ENCODE measurements at places on chromosomes 13 and 19.

GRCh38 chr19:36103842-36104552, 6.9 kb upstream of the OVOL3 start:
- no peak for DNase-seq

DNA sequence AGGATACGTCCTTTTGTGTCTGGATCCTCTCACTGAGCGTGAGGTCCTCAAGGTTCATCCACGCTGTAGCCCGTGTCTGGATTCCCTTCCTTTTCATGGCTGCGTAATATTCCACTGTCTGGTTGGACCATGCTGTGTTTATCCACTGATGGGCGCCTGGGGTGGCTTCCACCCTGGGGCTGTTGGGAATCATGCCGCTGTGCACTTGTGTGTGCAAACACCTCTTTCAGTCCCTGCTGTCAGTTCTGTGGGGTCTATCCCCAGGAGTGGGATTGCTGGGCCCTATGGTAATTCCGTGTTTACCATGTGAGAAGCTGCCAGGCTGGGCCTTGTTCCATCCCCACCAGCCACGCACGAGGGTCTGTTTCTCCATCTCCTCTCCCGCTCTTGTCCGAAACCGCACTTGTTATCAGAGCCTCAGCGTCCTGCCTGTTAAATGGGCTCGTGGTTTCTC, 98.6 kb downstream of the GADD45B start:
- DNase-seq, result no peak

- no peak for DNase-seq
Measured at GRCh38 chr19:27792576-27793127, 1420.3 kb downstream of the UQCRFS1 start.

- DNase-seq, result no peak
Measured at GRCh38 chr19:19157808-19158207, 12.3 kb downstream of the MEF2B start.

DNA sequence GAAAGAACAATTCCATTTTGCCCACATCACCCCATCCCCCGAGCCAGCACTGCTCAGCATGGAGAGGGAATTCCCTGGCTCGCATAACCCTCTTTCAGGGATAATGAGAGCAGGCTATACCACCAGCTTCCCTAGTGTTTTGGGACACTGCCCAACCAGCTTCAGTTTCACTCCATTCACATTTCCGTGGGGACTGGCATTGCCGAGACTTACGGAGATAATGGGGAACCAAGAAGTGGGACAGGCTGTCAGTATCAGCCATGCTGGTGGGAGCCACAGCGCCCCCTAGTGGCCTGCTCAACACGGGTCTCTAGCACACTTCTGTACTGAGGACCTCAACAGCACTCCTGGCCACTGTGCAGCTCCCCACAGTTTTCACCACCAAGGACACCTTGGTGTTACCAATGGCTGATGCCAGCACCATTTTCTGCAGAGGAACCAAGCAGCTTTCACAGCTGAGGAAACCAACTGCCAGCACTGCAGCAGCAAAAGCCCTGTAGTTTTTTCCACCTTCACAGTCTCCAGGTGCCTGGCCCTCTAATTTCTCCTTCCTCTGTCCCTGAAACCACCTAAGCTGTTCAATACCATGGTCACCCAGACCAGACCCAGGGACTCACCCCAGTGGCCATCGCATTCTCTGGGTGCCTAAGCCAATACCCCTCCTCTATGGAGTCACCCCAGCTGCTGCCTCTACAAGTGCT, 23.7 kb downstream of the SLC6A16 start:
- no peak for DNase-seq

- DNase-seq, result no peak
Measured at GRCh38 chr13:70668983-70669382, 560.7 kb upstream of the KLHL1 start.

DNA sequence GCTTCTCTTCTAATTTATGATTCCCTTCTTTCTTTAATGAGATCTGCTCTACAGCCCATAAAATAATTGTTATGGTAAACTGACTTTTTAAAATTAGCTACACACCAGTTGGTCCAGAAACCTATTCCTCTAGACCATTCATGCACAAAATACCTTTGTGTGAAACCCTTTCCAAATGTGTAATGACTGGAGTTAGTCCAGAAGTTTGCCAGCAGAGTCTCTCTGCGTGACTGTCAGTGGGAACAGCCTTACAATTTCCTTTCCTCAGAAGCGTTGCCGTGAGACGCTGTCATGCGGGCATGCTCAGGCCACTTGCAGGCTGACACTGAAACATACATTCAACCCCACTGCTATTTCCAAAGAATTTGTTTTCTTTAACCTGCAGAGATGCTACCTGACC, 965.2 kb downstream of the PCDH9 start:
- DNase-seq, result no peak

DNA sequence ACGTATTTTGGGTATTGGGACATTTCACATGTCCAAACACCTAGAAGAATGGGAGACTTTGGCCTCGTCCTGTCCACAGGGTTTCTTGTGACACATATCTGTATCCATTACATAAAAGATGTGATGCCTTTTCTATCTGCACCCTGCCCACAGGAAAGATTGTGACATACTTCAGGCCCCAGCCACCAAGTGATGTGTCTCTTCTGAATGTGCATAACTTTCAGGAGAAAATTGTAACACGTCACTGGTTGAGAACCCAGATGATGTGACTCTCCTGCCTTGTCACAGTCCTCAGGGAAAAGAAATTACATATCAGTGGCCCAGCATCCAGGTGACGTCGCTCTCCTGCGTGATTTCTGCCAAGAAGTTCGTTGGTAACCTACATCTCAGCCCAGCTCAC, 21.0 kb upstream of the ZNF681 start:
- no peak for DNase-seq

DNA sequence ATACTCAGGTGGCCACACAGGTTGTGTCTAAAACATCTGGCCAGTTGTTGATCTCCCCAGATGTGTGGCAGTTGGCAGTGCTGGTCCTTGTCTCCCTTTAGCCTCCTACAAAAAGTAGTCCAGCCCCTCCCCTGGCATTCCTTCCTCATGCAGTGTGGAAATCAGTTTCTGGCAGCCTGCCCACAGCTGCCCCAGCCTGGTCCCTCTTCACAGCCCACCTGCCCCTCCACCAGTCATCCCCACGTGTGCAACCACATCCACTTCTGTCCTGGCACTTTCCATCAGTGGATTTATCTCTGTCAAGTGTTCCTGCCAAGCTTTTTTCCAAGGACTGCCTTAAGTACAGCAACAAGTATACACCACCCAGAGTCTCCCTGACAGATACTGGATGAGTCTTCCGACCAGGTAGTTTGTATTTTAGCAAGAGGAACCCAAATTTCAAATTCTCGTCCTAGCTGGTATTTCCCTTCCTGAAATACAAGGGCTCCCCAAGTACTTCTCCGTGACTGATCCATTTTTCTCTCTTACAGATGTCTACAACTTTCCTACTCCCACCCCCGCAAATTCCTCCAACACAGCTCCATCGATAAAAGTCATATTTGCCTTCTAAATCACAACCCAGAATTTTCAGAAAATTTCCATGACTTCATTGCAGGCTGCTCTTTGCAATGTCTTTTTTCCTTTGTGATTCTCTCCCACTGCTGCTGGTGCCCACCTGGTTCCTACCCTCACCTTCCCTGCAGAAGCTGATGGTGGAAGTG, 313.5 kb downstream of the FOXO1 start:
- DNase-seq, result no peak

DNA sequence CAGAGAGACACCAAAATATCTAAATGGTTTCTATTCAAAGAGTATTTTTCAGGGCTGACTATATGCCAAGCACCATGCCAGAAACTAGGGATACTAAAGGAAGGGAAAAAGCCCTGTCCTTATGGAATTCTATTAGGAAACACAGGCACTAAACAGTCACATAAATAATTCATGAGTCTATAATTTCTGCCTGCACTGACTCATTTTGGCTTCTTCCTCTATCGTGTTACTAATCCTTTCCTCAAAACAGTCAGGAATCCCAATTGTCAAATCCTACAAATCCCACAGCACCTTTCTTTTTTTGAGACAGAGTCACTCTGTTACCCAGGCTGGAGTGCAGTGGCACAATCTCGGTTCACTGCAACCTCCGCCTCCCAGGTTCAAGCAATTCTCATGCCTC, 29.2 kb downstream of the XPO4 start:
- no peak for DNase-seq
